ENCODE measurements at places on chromosomes 6 and 20.

DNA sequence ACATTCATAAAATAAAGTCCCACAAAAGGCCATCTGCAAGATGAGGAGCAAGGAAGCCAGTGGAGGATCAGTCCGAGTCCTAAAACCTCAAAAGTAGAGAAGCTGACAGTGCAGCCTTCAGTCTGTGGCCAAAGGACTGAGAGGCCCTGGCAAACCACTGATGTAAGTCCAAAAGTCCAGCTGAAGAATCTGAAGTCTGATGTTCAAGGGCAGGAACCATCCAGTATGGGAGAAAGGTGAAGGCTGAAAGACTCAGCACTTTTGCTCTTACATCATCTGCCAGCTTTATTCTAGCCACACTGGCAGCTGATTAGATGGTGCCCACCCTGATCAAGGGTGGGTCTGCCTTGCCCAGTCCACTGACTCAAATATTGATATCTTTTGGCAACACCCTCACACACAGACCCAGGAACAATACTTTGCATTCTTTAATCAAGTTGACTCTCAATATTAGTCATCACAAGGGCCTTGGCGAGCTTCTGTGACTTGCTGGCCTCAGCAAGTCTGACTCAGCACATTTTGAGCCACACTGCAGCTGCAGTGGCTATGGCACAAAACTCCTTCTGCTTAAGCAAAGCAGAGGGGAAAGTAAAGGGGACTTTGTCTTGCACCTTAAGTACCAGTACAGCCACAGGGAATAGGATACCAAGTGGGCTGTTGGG is 1370.3 kb upstream of the CITED2 start:
- no peak for DNase-seq

GRCh38 chr20:32443386-32443974 is 85.3 kb downstream of the ASXL1 start:
- no peak for DNase-seq

- DNase-seq = no peak
These were observed 881.1 kb downstream of the EPHA7 start for GRCh38 chr6:92538275-92538674.

- no peak for DNase-seq
These were observed 11.7 kb upstream of the NT5DC1 start for GRCh38 chr6:116088946-116089345.

DNA sequence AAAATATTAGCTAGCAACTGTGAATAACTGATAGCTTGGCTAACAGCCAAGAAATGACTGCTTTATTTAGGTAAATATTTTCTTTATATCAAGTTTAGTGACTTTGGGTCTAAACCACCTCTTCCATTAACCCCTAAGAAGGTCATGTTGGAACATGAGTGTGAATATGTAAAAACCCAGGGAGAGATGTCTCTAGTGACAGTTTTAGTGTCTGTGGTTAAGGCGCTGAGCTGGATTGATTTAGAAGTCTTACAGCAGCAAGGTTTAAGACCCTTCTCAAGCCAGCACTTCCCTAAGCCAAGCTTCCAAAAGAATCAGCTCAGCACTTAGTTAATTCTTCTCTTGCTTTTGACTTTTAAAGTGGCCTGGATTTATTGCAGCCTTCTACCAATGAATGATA is 11.4 kb upstream of the SIRT5 start:
- DNase-seq = peak; percentile 41

GRCh38 chr6:13932785-13933184 is 8.0 kb downstream of the RNF182 start:
- no peak for DNase-seq

- DNase-seq = no peak
These were observed 231.9 kb downstream of the CD83 start for GRCh38 chr6:14349507-14349906.

DNA sequence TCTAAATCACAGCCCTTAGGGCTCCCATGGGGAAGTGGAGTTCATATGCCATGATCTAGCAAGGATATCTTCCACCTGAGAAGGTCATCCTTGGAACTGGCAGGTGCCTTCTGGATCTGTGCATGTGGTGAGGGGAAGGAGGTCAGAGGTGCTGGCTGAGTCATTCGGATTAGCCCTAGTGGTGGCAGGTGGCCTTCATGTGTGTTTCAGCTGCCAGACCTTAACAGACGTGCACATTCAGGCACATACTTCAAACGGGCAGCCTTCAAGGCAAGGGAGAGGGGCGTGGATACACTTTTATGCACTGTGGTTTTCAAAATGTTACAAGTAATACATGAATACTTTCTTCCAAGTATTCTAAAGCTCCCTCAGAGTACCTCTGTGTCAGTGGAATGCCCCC is 51.2 kb downstream of the BMP6 start:
- no peak for DNase-seq

DNA sequence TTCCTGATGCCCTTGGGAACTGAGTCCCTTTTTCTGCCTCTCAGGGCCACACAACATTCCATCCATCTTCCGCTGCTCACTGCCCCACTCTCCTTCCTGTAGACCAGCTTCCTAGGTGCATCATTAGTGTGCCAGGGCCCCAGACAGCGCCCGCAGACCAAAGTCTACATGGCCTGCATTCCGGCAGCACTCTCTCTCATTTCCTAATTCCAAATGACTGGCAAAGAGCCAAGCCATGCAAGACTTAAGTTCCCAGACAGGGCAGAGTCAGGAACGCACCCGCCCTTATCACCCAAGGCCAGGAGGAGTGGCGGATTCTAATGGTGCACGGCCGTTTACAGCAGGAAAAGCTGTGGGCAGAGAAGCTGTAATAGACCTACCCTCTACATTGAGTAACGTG is 159.8 kb upstream of the ARID1B start:
- DNase-seq = no peak

DNA sequence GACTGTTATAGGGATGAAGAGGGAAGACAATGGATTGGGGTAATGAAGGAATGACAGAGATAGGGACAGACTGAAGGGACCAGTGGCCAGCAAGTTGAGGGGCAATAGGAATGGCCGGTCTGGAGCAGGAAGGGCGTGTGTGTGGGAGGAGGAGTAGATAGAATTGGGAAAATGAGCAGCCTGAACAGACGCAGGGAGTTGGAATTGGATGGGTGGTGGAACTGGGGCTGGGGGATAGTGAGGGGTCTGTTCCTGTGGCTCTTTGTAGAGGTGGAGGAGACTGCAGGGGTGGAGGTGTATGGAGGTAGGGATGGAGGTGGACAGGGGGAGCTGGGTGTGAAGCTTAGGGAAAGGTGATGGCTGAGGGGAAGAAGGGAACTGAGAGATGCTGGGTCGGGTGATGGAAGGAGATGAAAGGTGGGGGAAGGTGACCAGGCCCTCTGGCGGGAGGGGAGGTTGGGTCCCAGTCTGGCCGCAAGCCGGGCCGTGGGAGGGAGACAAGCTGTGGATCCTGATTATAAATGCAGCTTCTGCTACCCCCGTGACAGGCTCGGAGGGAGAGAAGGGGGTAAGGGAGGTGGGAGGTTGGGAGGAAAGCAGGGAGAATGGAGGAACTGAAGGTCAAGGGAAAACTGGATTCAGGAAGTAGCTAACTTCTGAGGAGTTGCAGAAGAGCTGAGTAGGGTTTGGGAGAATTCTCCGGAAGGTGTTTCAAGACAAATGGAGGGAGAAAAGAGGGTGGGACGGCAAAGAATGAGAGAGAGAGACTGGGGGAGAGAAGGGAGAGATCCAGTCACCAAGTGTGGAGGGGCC is 5.2 kb downstream of the SYNGAP1 start:
- DNase-seq = no peak

DNA sequence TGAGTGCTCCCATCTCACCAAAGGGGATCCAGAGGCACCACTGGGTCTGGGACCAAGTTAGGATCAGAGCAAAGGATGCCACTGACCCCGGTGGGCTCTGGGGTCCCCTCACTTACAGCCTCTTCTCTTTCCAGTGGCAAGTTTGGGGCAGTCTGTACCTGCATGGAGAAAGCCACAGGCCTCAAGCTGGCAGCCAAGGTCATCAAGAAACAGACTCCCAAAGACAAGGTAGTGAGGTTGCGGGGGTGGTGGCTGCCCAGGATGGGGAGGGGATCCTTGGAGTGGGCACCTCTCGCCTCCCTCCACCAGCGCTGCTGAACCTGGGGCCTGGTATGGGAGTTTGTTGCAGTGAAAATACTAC is 4.9 kb downstream of the MYLK2 start:
- no peak for DNase-seq

GRCh38 chr6:163583558-163583957 is 169.0 kb downstream of the QKI start:
- no peak for DNase-seq

DNA sequence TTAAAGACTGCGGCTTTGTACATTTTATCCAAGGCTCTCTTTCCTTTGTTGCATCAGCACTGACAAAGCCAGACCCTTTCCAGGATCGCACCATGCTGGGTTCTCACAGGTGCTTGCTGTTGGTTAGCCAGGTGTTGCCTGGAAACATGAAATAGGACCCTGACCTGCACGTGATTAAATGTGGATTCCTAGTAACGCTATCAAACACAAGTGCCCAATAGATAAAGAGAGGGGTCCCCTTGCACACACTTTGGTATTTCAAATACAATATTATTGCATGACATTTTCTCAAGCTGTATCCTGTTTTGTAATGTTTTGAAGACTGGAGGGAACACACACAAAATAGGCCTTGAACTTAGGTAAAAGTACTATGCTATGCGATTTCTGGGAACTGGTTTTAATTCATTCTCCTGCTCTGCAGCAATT is 73.3 kb downstream of the AKAP12 start:
- no peak for DNase-seq

DNA sequence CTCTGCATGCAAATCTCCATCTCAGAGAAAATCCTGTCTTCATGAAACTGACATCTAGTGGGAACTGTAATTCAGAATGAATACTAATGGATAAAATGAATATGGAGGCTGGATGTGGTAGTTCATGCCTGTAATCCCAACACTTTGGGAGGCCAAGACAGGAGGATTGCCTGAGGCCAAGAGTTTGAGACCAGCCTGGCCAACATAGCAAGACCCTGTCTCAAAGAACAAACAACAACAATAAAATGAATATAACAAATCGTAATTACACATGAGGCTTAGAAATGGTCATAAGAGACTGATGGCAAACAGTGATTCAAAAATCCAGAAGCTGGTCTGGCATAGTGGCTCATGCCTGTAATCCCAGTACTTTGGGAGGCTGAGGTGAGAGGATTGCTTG is 44.6 kb upstream of the DSN1 start:
- no peak for DNase-seq

GRCh38 chr20:32116079-32116521 is 6.6 kb downstream of the TM9SF4 start:
- DNase-seq = no peak

GRCh38 chr20:46809706-46810360 is 84.8 kb upstream of the EYA2 start:
- no peak for DNase-seq

- DNase-seq = no peak
These were observed 108.6 kb upstream of the DOK5 start for GRCh38 chr20:54366669-54367344.

GRCh38 chr20:10040070-10040975 is 5.5 kb downstream of the ANKEF1 start:
- DNase-seq = no peak

DNA sequence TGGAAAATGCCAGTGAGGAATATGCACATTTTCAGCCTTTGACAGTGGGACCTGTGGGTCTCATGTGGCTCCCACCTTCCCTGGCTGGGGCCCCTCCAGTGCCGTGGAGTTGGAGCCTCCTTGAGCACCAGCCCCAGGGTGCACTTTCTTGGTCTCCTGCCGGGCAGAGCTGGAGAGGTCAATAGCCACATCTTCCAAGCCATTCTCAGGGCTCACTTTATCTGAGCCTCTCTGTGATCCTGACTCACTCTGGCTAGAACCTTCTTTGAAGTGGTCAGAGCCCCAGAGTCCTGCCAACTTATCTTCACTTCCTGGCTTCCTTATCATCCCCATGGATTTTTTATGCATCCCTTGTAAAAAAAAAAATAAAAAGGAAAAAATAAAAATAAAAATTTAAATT is 5.7 kb downstream of the VSX1 start:
- no peak for DNase-seq

DNA sequence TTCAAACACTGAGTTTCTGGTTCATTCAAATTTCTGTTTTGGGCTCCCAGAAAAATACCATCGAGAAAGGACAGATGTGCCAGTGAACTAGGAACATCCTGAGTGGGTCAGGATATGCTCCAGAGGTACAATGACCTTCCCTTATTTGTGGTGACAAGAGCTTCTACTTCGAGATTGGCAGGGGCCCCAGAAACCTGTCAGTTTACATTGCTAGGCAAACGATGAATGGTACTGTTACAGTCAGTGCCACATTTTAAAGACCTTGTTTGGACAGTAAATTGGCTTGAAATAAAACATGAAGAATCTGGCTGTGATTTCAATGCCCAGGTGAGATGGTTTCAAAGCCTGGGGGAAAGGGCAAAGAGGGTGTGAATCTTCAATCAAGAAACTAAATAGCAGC is 454.5 kb upstream of the ID4 start:
- DNase-seq = peak; percentile 52

DNA sequence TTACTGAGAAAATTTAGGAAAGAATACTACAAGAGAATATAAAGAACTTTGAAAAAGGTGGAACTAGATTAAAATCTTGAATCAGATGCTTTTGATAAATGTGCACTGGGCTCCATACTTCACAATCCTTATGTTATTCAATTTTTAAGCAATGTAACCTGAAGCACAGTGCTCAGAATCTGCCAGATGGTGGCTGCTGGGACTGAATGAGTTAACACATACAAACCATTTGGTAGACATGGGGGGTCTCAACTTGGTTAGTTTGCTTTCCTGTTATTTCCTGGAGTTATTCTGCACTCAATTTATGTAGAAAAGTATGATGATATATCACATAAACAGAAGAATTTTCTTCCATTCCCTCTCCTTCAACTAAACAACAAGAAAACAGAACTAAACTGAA is 326.5 kb downstream of the RNGTT start:
- DNase-seq = no peak

All from LNCaP clone FGC (cell line).